ENCODE measurements at places on chromosomes 6 and 20. TPM values are rescaled to one million over a fixed set of nuclear protein-coding genes. Genes with fewer than 3 reads are reported as not detected.

XKR7 gene
- not detected for total RNA-seq

ZBTB12 gene
- total RNA-seq: 8.6 TPM

ZSCAN26 gene
- total RNA-seq: 10.8 TPM

UNC5CL gene
- total RNA-seq: 0.58 TPM

SLC17A1 gene
- not detected for total RNA-seq
